ENCODE measurements at places on chromosomes 16 and 17.
A peak's percentile ranks its signal among the peaks of the same experiment; 100 is the strongest.

DNA sequence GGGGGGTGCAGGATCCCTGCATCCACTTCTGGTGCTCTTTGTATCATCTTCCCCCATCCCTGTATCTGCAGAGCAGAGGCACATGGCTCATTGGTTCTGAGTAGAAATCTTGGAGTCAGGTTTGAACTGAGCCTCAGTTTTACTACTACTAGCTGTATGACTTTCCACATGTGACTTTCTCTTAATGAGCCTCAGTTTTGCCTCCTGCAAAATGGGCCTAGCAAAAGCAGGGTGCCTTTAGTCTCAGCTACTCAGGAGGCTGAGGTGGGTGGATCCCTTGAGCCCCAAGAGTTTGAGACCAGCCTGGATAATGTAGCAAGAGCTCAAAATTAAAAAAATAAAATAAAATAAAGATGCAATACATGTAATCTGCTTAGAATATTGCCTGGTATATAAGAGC, 81.4 kb downstream of the SDR42E1 start:
- DNase-seq, result no peak

GRCh38 chr16:19138601-19139000, 24.8 kb downstream of the ITPRIPL2 start:
- DNase-seq, result no peak

DNA sequence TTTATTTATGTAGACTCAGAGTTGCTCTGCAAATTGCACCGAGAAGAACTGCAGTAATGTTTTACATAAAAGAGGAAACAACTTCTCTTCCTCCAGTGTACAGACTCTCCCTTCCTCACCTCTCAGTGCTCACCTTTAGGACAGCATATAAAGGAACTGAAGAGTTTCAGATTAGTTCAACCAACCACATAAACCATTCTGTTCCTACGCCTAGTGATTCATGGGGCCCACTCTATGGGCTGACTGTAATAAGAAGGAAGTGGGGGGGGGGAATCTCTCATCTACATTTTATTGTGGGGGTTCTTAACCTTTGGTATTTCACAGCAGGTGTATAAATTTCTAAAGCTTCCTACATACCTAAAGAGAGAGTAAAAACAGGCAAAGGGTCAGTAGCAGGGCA, 18.3 kb downstream of the ZSWIM7 start:
- no peak for DNase-seq

DNA sequence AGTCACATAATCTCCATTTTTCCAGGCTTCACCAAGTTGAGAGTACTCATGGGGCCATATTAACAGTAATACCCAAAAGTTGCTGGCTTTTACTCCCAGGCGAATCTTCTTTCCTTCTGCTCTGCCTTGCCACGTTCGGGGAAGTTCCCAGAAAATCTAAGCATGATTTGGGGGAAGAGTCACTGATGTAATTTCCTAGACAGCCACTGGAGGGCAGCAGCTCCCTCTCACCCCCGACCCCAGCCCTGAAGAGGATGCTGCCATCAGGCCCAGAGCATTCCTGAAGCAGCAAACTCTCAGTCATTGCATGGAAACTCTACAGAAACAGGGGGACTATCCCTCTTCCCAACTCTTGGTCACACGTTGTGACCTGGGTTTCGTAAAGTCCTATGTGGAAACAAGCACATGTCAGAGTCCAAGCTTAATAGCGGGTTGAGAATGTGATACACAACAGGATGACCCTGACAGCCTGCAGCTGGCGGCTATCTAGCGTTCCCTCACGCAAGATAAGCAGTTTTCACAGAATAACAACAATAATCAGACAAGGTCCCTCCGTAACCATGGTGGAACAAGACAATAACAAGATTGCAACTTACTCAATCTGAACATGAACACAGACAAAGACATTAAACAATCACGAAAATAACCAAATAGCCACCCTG, 43.8 kb upstream of the DHX40 start:
- no peak for DNase-seq

DNA sequence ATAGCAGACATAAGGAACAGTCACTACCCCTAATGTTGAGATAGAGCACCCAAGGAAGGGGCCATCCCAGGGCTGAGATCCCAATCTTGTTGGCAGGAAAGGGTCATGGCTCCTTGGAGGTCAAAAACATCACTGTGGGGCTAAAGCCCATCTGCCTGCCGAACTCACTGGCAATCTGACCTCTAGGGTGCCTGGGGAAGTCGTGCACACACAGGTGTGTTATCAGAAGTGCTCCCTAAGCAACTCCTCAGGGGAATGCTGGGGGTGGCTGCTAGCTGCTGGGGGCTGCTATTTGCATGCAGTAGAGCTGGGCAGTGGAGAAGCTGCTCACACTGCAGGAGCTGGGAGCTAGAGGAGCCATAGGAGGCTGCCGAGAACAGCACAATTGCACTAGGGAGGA, 47.5 kb upstream of the PHOSPHO1 start:
- no peak for DNase-seq

GRCh38 chr16:727291-727977, 528 bp downstream of the HAGHL start:
- DNase-seq, result no peak

DNA sequence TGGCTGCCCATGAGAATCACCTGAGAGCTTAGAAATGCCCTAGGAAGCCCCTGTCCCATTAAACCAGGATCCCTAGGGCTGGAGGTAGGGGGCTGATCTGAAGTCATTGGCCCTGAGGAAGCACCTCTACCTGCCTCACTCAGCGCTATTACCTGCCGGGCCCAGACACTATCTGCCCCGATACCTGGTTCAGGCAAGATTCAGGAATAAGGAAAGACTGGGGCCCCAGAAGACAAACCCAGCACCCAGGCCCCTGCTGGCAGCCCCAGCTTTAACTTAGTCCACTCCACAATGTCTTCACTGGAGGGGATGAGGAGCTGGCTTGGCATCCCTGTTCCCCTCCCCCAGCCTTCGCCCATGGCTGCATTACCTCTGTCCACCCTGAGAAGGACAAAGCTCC, 126.3 kb downstream of the GAS7 start:
- DNase-seq, result no peak

DNA sequence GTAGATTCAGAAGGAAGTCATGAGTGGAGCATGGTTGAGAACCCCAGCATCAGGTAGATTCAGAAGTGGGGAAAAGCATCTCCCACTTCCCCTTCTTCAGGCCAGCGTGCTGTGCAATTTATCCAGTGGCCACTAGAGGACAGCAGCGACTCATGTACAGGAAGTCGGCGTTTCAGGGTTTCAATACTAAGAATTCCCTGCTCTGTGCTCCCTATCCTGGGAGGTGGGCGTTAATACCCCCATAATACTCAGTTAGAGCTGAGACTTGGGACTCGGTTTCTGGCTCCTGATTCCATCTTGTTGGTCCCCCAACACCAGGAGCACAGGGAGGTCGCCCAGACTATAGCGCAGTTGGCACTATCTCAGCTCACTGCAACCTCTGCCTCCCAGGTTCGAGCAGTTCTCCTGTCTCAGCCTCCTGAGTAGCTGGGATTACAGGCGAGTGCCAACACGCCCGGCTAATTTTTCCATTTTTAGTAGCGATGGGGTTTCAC, 75.3 kb upstream of the AMZ2 start:
- DNase-seq, result no peak

DNA sequence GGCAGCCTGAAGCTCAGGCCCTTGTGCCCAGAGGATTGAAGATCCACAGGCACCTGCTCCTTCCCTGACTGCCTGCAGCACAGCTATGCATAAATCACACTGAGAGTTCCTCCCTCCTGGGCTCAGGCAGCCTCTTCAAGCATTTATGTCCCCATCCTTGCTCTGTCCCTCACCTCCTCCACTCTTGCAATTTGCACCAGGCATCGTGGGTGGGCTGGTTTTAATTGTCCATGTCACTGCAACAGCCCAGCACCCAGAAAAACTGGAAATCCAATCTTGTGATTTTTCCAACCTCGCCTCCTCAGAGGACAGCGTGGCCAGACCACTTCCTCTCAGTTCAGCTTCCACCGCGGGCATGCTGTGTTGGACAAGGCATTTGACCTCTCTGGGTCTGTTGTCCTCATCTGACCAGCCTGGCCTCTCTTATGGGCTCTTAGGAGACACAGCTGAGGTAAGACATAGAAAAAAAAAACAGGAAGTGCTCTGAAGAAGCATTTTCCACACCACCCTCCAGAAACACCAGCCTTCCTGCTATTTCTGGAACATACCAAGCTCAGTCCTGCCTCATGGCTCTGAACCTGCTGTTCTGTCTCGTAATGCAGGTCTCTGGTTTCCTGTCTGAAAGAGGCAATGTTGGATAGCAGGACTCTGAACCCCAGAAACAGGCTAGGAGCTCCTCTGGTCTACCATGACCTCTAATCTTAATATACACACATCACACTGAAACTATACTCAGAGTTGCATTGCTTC, 8.3 kb downstream of the TMEM114 start:
- DNase-seq, result no peak

GRCh38 chr17:12665263-12666210, at the start of gene MYOCD:
Gene MYOCD (plus strand): TSS chr17:12665890. CDS start chr17:12666189, 299 bp downstream.
- DNase-seq, result no peak

DNA sequence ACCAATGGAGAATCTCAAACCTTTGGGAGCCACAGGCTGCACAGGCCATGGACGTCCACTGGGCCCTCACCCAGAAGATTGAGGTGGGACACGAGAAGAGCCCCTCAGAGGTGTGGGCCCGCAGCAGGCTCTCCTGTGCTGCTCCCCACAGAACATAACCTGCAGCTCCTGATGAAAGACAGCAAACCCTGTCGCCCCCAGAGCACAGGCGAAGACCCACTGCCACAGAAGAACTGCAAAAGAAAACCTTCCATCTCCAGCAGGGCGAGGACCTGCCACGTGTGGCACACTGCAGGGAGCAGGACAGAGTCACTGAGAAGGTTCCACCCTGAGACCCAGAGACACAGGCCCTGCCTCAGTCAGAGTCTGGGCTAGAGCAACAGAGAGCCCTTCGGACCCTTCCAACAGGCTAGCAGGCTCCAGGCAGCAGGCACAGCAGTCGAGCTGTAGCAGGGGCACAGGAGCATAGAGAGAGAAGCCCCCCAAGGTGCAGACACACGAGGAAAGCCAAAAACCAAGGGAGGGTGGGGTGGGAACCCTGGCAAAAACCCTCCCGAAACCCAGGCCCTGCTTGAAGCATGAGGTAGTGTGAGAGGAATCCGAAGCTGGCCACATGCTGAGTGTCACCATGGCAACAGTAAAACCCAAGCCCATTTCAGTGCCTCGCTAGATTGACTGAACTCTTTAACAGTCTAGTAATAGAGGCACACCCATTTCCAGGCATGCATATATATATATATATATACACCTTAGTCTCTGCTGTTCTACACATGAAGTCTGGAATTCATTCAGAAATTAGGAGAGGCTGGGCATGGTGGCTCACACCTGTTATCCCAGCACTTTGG, 60.0 kb upstream of the CHMP6 start:
- DNase-seq, result no peak

GRCh38 chr17:17036524-17036998, 5.7 kb upstream of the MPRIP start:
- DNase-seq, result no peak

- peak; percentile 53 for DNase-seq
These were observed 12.4 kb downstream of the HDAC5 start for GRCh38 chr17:44110823-44111633.

DNA sequence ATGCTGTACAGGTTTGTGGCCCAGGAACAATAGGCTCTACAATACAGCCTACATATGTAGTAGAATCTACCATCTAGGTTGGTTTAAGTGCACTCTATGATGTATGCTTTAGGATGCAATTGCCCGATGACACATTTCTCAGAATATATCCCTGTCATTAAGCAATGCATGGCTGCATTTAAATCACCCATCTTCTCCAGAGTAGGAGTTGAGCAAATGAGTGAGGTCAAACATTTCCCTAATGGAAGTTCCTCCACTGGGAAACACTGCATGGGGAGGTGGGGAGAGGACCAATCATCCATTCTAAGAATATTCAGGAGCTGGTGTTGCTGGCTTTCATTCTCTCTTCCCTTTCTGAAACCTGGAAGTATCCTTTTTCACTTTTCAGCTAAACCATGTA, 2.0 kb upstream of the PCTP start:
- DNase-seq, result no peak

GRCh38 chr17:68290955-68291835, at the start of the genes ARSG and SLC16A6:
Gene ARSG (plus strand): TSS chr17:68291495. CDS start chr17:68307494, 15,999 bp downstream.
Gene SLC16A6 (minus strand): TSS chr17:68291127. CDS start chr17:68278320, 12,807 bp downstream.
- no peak for DNase-seq

GRCh38 chr16:85912211-85912974, 13.4 kb downstream of the IRF8 start:
- no peak for DNase-seq

DNA sequence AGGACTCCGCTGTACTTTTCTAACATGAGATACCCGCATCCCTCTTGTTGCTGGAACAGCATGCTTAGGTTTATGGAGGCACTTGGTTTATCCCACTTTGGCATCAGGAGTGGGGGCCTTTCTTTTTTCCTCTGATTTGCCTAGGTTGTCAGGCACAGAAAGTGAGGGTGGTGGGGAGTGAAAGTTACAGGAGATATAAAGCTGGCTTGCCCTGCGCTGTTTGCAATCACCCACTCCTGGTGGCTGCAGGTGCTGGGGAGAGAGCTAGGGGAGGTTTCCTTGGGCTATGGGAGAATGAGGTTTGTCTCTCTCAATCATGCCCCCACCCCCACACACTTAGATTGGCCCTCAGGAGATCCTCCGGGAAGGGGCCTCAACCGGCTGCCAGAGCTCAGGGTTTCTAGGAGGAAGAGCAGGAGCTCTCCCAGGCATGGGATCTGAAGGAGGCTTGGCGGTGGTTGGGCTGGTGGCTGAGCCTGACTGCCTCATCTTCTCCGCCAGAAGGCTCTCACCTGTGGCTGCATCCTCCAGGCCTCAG, 1.4 kb downstream of the WSCD1 start:
- no peak for DNase-seq

- no peak for DNase-seq
These were observed 175.6 kb downstream of the SOX9 start for GRCh38 chr17:72296456-72296855.

DNA sequence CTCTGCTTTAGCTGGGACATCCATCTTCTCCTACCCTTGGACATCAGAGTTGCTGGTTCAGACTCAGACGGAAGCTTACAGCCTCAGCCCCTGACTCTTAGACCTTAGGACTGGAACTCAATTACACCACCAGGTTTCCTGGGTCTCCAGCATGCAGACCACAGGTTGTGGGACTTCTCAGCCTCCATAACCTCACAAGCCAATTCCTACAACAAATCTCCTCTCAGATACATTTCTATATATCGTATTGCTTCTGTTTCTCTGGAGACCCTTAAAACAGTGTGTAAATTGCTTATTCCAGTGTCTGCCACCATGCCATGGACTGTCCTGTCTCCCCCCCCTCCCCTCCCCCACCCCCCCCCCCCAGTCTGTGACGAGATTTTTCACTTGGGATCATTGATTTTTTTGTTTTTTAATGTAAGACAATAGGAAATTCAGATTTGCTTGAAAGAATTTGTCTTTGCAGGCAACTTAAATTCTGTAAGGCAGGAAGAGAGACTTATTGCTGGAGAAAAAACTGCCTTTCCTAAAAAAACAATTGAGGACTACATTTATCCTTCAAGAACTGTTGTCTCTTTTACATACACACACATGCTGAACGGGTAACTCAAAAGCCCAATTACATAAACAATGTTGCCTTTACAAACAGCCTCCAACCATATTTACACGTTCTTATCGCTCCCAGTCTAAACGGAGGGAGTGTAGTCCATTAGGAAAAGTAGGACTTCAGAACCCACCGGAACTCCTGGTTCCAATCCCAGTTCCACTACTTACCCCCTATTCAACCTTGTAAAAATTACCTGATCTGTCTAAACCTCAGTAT, 39.9 kb downstream of the TEKT5 start:
- DNase-seq, result no peak

- no peak for DNase-seq
These were observed 52.7 kb downstream of the SREBF1 start for GRCh38 chr17:17783825-17784656.
